ENCODE measurements at places on chromosomes 13 and 19. TPM values are rescaled to one million over a fixed set of nuclear protein-coding genes. Genes with fewer than 3 reads are reported as not detected.

The CCNA1 gene
- not detected for total RNA-seq

DNA sequence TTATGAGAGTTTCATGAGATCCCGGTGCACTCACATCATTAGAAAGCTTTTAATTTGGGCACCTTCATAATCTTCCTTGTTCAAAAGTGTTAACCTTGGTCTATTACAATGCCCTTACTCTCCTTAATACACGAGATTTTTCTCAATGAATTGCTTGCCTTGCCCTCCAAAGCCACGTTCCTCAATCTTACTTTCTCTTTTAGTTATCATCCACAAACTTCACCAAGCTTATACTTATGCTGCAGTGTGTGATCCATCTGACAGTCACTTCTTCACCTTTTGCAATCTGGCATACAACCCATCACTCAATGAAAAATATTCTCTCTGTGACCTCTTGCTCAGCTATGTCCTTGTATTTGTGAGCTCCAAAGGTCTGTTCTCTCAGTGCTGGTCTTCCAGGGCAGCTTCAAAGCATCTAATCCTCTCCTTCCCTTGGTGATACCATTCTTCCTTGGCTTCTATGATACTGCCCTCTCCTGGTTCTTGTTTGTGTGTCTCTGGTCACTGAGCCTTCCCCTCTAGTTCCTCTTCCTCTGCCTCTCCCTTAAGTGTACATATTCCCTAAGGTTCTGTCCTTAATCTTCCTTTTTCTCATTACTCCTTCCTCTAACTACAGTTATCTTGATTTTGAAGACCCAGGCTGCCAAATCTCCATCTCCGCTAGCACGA is 202.2 kb upstream of the STARD13 start:
- H3K4me3 ChIP-seq: peak overlapping the region; percentile 65
- H3K27me3 ChIP-seq: no peaks in the 10 kb centered on the region
- H3K4me1 ChIP-seq: peaks cover 13% of the 10 kb centered on the region
- H3K27ac ChIP-seq: peak overlapping the region; percentile 73
- peak; percentile 87 for DNase-seq
- H3K36me3 ChIP-seq: no peaks in the 10 kb centered on the region

The RNASEH2A gene
- 8.3 TPM for total RNA-seq

DNA sequence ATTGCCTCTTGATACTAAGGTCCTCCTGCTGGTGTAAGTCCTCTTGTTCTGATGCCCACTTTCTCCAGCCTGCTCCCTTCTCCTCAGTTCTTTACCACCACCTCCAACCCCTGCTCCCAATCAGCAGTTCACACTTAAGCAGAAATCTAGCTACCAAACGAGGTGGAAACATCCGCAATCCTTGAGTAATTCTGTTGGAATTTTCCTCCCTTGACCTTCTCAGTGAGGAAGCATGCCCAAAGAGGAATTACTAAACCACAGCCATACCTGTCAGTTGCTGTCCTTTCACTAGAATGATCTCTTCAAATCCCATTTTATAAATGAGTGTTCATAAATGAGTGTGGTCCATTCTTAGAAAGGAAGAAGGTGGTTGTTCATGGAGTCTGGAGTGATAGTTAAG is 289.9 kb downstream of the DACH1 start:
- H3K4me3 ChIP-seq: no peak overlapping the region
- no peak for DNase-seq
- H3K4me1 ChIP-seq: no peaks in the 10 kb centered on the region
- no peaks in the 10 kb centered on the region for H3K27me3 ChIP-seq
- H3K27ac ChIP-seq: no peak overlapping the region
- H3K36me3 ChIP-seq: no peaks in the 10 kb centered on the region

The ADGRE3 gene
- not detected for total RNA-seq

The NEK5 gene
- total RNA-seq: 0.36 TPM

DNA sequence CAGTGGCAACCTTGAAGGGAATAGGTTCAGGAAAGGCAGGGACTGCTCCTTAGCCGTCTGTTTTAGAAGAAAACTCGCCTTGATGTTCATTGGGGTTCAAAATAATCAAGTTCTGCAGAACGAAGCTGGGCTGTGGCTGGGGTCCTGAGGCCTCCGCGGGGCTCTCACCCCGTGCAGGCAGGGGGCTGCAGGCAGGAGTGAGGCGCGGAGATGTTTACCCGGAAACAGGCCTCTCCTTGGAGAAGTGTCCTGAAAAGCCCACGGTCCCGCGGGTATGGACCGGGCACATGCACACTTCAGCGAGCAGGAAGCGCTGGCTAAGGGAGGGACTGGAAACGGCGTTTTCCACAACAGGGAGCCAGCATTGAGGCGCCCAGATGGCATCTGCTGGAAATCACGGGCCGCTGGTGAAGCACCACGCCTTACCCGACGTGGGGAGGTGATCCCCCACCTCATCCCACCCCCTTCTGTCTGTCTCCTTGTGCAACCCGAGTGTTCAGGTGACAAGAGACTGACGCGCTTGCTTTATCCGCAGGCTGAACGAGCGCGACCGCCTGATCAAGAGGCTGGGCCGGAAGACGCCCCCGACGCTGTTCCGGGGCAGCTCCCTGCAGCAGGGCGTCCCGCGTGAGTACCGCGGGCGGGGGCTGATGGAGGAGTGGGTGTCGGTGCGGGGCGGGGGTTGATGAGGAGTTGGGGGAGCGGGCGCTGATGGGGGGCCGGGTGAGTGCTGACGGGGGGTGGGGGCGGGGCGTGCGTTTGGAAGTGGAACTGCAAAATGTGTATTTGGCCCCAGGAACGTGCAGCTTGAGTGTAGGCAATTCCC is 39.6 kb downstream of the SHISA2 start:
- no peaks in the 10 kb centered on the region for H3K4me1 ChIP-seq
- DNase-seq: no peak
- H3K36me3 ChIP-seq: no peaks in the 10 kb centered on the region
- no peak overlapping the region for H3K27ac ChIP-seq
- H3K27me3 ChIP-seq: no peaks in the 10 kb centered on the region
- no peak overlapping the region for H3K4me3 ChIP-seq

The CGB3 gene
- not detected for total RNA-seq

DNA sequence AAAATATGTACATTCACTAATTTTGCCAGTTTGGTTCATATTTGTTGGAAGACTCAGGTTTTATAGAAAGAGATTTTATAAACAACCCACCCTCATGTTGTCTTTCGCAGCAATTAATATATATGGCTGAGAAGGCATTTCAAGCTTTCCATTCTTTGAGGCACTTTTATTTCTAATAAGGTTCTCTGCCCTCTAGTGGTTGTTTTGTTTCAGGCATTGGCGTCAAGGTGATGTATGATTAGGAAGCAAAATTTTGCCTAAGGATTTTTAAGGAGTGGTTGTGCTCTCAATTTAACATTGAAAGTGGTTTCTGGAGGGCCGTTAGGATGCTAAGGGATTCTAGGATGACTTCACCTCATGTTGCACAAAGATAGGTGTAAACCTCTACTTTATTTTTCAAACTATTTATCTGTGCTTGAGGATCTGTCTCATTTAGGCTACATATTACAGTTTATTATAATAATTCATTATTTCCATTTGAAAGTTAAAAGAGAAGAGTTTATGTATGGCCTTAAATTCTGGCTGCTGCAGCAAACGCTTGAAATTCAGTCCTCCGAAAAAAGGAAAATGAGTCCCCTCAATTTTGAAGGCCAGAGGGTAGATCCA is 35.9 kb downstream of the OXGR1 start:
- no peaks in the 10 kb centered on the region for H3K36me3 ChIP-seq
- no peaks in the 10 kb centered on the region for H3K4me1 ChIP-seq
- no peak overlapping the region for H3K4me3 ChIP-seq
- no peaks in the 10 kb centered on the region for H3K27me3 ChIP-seq

- DNase-seq: no peak
- peaks cover 15% of the 10 kb centered on the region for H3K36me3 ChIP-seq
- H3K27ac ChIP-seq: no peak overlapping the region
- no peak overlapping the region for H3K4me3 ChIP-seq
Measured at GRCh38 chr13:95710313-95710712, 33.4 kb downstream of the DNAJC3 start.
